Mammary microvascular endothelial cell (primary cell): ENCODE measurements at places on chromosomes 6 and 20. TPM values are rescaled to one million over a fixed set of nuclear protein-coding genes. Genes with fewer than 3 reads are reported as not detected.

The AIF1 gene
- not detected in 2 replicates for total RNA-seq

The SALL4 gene
- total RNA-seq, result under 0.01 and 0.10 TPM in 2 replicates

The ZC2HC1B gene
- not detected in 2 replicates for total RNA-seq

The SERPINB1 gene
- total RNA-seq, result 73.7 and 75.5 TPM in 2 replicates

The FOXC1 gene
- 9.9 and 10.5 TPM in 2 replicates for total RNA-seq

The SYNDIG1 gene
- not detected in 2 replicates for total RNA-seq

The SLCO4A1 gene
- 9.5 and 10.4 TPM in 2 replicates for total RNA-seq

The MYLIP gene
- total RNA-seq, result 7.9 and 10.1 TPM in 2 replicates

The CDKAL1 gene
- 12.0 and 17.4 TPM in 2 replicates for total RNA-seq

The SPATA25 gene
- 1.3 TPM in 1 of 2 replicates, not detected in the other for total RNA-seq

The ANKEF1 gene
- total RNA-seq, result 1.8 and 1.9 TPM in 2 replicates

The KCNB1 gene
- total RNA-seq, result not detected in 2 replicates

The CLVS2 gene
- total RNA-seq, result not detected in 2 replicates

The SLC22A2 gene
- not detected in 2 replicates for total RNA-seq
